ENCODE measurements at places on chromosomes 12 and 14. TPM values are rescaled to one million over a fixed set of nuclear protein-coding genes. Genes with fewer than 3 reads are reported as not detected.

MMP19 gene
- total RNA-seq, result 0.08 TPM

RBM25 gene
- 28.2 TPM for total RNA-seq

OTX2 gene
- not detected for total RNA-seq

LTBP2 gene
- 81.5 TPM for total RNA-seq

Data from kidney epithelial cell (primary cell).